ENCODE measurements at places on chromosomes 5 and 9.

DNA sequence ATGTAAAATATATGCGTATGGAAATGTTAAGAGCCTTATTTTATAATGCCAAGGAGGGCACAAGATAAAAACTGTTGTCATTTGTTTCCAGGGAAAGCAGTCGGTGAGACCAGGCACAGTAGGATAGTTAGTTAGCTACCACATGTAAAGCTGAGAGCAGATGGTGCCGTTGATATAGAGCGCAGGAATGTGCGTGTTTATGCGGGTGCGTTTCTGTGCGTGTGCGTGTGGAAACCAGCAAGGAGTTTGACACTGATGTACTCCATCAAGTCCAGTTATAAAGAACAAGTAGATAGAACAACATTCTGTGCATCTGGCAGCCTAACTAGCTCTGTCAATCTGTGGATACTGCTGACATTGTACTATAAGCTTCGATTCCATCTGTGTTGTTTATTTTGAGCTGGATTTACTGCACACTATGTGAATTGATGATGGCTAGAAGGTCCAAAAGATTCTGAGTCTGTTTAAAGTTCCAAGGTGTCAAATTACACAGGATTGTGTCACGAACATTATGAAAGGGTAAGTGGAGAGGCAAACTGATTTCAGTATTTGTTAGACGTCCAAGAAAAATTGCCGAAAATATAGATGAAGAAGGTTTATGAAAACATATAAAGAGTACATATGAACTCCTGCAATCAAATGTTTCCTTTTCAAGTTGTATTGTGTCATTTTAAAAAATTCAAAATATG is 494.9 kb upstream of the MEF2C start:
- no peak for DNase-seq

DNA sequence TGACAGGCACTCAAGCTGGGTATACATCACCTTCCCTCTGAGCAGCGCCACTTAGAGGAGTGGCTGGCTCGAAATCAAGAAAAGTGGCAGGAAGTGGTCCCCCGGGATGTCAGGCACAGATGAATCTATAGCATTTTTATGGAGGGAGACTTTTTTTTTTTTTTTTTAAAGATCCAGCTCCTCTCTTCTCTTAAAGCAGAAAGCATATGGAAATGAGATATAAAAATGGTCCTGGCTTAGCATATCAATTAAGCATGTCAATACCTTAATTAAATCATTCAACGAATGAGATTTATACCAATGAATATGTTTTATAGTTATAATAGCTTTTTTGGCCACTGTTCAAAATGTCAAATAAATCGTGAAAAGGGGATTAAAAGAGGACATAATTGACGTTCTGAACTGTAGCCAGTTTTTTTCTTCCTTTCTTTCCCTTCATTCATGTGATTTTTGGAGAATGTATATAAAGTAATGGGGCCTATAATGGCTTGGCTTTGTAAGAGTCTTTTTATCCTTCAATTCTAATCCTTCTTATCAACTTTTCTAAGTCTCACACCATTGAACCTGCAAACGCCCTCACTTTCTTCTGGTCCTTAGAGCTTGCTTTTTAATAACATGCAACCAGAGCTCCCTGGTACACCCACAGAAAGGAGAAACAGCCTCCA is 319.2 kb upstream of the PANK3 start:
- no peak for DNase-seq

- no peak for DNase-seq
These were observed 91.1 kb upstream of the RANBP3L start for GRCh38 chr5:36392818-36393217.

DNA sequence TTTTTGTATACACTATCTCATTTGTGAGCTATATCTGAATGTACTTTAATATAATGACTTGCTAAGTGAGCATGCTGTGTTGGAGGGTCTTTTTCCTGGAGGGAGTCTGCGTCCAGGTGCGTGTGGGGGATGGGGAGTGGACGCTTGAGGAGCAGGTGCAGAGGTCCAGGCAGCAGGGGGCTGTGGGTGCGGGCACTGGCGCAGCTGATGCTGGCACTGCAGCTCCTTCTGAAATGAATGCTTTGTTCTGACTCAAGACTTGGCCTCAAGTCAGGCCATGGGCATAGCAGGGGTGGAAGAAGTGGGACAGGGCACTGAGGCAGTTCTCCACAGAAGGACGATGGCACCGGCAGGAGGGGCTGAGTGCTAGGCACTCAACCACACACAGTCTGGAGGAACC is 165.7 kb upstream of the IRX1 start:
- DNase-seq = no peak

DNA sequence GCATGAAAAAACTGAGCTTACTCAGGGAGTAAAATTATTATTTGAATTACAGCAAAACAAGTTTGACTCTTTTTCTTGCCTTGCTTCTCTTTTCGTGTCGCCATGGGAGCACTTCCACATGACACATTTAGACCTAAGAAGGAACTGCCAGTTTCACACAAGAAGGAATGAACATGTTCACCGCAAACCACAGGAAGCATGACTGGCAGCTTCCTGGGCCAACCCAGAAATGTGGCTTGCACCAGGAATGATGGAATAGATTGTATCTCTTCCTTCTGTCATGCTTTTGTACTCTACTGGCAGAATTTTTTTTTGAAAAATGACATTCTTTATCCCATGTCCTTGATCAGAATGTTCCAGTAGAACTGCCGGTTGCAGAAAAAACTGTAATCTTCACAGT is 32.9 kb upstream of the MAN2A1 start:
- no peak for DNase-seq

Data from vagina (tissue), 2 donors.